ENCODE measurements at places on chromosomes 3 and 15.

GRCh38 chr3:21436835-21437234 lies 314.2 kb downstream of the ZNF385D start:
- no peak for DNase-seq

- no peak for DNase-seq
Observed at GRCh38 chr15:85114886-85115285, 133.2 kb downstream of the PDE8A start.

GRCh38 chr3:29333576-29333975 lies 52.7 kb downstream of the RBMS3 start:
- DNase-seq = no peak

DNA sequence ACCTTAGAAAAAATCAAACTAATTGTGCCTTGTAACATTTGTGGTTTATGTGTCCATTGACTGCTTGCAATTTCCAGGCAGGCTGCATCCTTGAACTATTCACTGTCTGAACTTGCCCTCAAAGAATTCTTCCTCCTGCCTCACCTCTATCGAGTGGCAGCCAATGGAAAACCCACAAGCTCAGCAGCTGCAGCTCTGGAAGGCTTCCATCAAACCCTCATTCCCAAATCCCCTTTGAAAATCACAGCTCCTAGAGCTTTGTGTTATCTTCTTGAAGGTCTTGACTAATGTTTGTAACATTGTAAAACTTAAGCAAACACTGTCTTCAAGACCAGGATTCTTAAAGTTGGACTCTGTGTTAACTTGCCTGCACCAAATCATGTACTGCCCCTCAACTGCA lies 81.1 kb downstream of the FILIP1L start:
- DNase-seq = no peak

DNA sequence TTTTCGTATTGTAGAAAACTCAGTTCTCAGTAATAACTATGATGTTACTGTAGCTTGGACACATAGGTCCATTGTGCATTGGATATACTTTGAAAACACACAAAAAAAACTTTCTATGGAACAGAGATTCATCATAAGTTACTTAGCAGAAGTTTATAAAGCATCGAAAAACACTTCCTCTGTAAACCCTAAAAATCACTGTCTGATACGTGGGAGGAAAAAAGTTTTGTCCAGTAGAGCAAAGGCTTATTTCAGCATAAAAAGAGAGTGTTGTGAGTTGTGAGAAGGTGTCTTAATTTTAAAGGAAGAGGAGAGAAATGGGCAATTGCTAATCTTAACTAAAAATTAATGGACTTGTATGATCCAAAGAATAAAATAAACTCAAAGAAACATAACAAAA lies 64.8 kb downstream of the OSTN start:
- DNase-seq = no peak

- DNase-seq = no peak
Observed at GRCh38 chr3:175659670-175660350, 800.7 kb downstream of the NAALADL2 start.

- DNase-seq = no peak
Observed at GRCh38 chr3:123861081-123861836, 22.9 kb downstream of the MYLK start.

GRCh38 chr3:70889162-70890019 lies 577.0 kb upstream of the MDFIC2 start:
- DNase-seq = no peak

GRCh38 chr3:38630606-38631005 lies 18.9 kb downstream of the SCN5A start:
- DNase-seq = no peak

DNA sequence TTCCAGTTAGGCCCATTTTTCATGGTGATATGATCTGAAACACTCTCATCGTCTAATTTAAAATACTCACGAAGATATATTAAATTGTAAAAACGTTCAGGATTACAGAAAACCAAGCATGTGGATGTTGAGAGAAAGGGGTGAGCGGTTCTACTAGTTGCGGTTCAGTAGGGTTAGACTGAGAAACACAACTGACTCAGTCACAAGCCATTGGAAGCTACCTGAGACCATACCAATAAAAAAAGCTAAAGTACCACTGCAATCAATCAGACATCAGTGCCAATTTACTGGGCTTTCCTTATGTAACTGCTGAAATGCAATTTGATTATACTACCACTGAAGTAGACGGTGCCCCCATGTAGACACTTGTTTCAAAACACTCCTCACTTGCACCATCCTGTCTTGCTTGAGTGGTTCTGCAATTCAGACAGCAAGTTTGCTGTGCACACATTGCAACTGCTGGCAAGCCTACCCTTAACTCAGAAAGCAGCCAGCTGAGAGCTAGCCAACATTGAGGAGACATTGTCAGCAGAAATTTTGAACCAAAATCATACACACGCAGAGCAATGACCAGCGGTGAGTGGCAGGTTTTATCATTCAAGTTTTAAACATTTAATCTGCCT lies 368.7 kb upstream of the ARHGEF26 start:
- DNase-seq = no peak

DNA sequence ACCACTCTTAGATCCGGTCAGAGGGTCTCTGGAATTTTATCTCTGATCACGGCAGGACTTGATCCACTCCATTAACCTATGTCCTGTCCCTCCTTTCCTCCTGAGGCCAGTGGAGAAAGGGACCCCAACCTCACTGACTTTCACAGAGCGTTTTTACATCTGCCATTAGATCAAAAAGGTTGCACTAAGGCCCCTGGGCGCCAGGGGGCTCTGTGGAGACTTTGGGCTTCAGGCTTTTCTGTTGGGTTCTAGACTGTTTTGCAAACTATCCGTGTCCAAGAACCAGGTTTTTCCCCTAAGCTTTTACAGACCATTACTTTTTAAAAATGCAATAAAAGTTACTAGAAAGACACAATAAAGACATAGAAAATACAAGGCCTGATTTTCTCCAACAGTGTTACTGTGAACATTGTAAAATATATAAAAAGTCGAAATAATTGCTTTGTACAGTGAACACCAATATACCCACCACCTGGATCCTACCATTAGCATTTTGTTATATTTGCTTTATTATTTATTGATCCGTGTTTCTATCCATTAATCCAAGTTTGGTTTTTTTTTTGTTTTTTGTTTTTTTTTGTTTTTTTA lies 159.7 kb downstream of the POLR2M start:
- DNase-seq = peak; percentile 54

DNA sequence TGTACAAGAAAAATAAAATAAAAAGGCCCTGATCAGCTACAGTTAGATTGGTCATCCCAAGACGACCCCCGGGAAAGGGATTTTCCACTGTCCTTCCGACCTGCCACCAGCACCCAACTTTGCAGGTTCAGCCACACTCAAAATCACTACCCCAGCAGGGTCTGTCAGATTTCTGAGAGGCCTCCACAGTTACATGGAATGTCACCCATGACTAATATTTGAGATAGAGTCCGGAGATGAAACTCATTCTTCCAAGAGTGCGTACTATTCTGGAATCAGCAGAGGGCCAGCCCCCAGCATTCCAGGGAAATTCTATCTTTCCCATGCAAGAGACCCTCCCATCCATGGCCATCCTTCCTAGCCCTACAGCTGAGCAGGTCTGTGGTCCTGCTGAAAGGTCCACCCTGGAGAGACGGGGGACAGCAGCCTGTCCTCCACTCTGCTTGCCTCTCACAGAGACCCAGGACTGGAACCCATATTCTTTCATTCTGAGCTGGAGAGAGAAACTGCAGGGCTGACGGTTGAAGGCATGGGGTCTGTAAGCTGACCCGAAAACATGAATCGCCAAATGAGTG lies 5.8 kb downstream of the LIPC start:
- DNase-seq = no peak

DNA sequence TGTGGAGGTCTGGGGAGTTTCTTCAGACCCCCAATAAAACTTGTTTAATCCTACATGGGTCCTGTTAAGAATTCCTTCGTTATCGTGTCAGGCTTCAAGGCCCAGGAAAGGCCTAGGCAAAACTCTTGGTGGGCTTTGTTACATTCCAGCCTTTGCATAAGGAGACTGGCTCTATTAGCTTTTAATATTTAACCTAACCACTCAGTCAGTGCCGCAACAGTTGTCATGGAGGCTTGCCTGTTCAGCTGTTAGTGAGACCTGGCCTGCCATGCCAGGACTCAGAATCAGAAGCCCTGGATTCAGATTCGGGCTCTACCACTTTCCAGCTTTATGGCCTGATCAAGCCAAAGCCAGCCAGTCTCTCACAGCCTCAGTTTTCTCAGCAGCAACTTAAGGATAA lies 19.6 kb downstream of the EIF1B start:
- no peak for DNase-seq

DNA sequence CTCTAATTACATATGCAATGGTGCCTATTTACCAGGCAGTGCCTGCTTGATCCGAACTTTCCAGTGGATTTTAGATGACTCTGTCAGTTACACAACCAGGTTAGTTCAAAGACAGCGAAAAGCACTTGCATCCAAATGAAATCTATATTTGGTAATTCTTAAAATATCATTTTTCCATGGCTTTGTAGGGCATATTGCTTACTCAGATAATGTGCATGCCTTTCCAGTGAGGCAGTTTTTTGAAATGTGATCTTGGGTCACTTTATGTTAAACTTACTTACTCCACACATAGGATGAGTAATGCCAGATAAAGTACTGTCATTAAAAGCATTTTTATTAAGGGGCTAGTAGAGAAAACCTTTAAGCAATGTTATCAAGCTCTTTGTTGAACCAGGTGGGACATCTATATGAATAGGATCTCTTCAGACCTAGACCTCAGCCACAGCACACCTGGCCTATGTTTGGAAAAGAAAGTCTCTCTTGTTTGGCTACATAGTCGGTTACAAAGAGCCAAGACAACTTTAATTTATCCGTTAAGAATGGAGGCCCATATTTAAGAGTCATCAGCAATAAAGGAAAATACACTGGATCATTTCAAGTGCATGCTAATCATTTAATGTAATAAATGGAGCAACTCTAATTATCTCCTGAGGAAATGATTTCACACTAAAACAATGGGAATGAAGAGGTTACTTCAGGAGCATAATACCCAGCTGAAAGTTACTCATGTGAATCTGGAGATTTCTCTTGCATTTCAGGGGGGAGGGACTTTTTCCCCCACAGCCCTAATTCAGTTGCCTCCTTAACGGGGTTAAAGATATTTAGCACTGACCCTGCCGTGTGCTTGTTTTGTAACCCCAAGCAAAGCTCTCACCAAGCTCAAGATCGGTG lies 56.3 kb upstream of the TMCO5A start:
- no peak for DNase-seq

- DNase-seq = no peak
Observed at GRCh38 chr3:4270720-4271119, 32.4 kb upstream of the SETMAR start.

- no peak for DNase-seq
Observed at GRCh38 chr15:50943638-50944037, 35.2 kb downstream of the AP4E1 start.

DNA sequence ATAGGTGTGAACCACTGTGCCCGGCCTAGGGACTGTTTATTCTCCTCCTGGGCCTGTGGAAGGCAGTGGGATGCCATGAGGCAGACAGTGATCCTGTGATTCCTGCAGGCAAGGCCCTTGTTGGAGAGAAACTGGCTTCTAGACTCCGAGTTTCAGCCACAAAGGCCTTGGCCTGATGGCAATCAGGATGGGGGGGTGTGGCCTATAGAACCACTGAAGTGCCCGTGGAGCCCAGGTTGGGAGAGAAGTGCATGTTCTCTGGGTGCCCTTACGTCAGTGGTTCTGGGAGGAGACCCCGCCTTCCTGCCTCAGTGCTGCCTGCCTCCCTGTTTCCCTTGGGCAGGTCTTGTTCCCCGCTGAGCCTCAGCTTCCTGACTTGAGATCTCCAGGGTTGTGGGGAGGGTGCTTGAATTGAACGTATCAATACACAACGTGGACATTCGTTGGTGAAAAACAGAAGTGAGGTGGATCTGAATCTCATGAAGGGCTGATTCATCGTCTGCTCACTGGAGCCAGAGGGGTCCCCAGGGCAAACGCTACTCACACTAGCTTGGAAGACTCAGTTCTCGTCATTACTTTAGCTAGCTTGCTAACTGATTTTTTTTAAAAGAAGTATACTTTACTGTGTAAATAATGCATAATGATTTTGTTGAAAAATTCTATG lies 31.8 kb downstream of the IRAK2 start:
- no peak for DNase-seq

DNA sequence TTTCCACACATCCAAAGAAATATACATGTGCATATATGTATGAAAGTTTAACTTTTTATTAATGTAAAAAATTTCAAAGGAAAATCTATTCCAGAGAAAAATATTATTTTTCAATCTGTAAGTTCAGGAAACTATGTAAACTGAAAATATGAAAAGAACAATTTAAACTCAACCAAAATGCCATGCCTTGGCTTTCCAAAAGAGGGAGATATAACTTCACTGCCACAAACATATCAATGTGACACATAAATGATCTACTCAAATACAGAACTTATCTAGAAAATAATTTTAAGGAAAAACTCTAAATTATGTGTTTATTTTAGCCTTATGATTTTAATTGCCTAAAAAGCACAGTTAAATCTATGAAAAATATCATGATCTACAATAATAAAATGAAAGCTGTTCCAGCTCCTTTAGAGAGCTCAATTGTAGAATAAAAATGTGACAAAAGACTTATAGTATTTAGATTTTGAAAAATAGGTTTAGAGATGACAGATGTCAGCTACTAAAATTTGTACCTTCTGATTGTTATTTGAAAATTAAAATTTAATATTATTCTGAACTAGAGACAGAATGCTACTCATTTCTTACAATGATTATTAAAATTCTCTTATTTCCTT lies 94.8 kb downstream of the GBE1 start:
- no peak for DNase-seq

- no peak for DNase-seq
Observed at GRCh38 chr3:69322158-69322509, 63.8 kb downstream of the FRMD4B start.

- no peak for DNase-seq
Observed at GRCh38 chr3:59277816-59278215, 228.0 kb upstream of the CFAP20DC start.

- no peak for DNase-seq
Observed at GRCh38 chr3:42459151-42459550, 43.3 kb upstream of the VIPR1 start.

- no peak for DNase-seq
Observed at GRCh38 chr15:35540021-35540420, 5.9 kb downstream of the DPH6 start.

DNA sequence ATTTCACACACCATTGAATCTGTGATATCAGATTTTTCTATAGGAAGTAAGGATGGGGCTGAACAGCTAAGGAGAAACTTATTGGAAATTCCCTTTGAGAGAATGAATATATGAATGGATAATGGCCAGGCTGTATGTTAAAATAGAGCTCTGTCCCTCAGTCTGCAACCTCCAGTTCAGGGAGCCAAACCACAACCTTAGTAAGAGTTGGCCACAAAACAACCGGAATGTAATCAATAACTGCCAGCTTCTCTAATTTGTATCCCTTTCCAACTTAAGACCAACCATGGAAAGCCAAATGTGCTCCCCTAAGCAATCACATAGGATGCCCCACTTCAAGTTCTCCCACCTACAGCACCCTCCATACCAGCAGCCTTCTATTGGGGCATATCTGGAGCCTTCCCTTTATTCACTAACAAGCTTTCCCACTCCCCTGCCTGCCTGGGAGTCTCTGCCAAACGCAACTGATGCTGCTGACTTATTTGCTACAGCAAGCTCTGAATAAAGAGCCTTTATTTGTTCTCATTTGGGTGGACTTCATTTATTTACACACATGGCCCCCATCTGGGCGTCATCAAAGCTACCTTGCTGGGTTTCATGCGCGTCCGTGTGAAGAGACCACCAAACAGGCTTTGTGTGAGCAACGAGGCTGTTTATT lies 75.4 kb upstream of the LARS2 start:
- DNase-seq = peak; percentile 42
